Activated naive CD4-positive, alpha-beta T cell treated with anti-CD3 and anti-CD28 coated beads, Interleukin-2, amount 50 U/mL, for 16 hours (primary cell): ENCODE measurements at places on chromosomes 4 and X.

GRCh38 chrX:805103-805670, 174.6 kb downstream of the SHOX start:
- no peak for DNase-seq

- no peak for DNase-seq
Observed at GRCh38 chr4:7462509-7462971, 27.8 kb upstream of the PSAPL1 start.

DNA sequence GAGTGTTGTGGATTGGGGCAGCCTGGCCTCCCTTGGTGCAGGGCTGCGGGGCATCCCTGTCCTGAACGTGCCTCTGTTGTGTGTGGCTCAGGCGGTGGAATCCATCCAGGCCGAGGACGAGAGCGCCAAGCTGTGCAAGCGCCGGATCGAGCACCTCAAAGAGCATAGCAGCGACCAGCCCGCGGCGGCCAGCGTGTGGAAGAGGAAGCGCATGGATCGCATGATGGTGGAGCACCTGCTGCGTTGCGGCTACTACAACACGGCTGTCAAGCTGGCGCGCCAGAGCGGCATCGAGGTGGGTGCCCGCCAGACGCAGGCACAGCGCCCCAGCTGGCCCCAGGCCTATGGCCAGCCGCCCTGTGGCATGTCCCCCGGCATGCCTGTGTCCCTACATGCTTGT, 25.6 kb downstream of the MAEA start:
- DNase-seq = no peak

- no peak for DNase-seq
Observed at GRCh38 chr4:188372058-188372457, 232.8 kb downstream of the TRIML1 start.

DNA sequence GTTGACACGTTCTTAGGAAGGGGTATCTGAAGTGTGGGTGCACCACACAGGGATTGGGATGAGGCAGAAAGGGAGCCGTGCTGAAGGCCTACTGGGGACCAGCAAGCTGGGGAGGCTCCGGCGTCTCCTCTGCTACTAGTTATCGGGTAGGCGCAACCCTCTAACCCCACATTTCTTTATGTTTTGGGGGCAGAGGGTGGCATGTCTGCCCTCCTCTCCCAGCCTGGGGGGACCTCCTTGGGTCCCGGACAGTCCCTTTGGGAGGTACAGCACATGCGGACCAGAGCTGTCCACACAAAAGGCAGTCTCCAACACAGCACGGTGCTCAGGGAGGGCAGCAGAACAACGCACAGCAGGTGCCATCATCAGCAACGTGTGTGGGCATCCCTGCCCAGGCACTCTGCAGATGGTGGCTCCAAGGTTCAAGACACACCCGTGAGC, 33.2 kb downstream of the WDR1 start:
- peak; percentile 4 for DNase-seq

GRCh38 chrX:22800806-22801205, 199.0 kb upstream of the DDX53 start:
- no peak for DNase-seq

GRCh38 chr4:170682558-170683294, 593.0 kb upstream of the AADAT start:
- no peak for DNase-seq

DNA sequence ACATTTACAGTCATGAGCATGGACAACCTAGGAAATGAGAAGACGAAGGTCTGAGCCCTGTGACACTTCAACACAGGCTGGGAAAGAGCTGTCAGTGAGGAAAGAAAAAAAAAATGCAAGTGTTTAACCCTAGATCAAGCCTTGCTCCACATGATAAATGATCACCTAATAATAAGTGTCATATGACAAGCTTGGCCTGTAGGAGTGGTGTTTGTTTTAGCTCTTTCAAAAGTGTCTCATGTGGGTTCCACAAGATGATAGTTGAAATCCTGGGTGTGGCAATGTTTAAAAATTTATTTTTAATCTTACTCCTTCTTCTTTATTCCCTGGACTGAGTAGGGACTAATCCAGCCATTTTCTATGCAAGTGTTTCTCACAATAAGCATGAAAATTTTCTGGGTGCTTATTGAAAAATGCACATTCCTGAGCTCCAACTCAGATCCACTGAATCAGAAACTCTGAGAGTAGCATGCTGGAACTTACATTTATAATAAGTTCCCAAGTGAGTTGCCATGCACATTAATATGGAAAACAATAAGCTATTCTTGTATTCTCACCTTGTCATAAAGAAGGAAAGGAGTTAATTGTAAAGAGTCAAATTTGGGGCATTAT, 138.3 kb downstream of the AREG start:
- DNase-seq = no peak

- no peak for DNase-seq
Observed at GRCh38 chr4:105698607-105699006, 9.9 kb downstream of the INTS12 start.
